ENCODE measurements at places on chromosomes 2 and 18.
A peak's percentile ranks its signal among the peaks of the same experiment; 100 is the strongest.

DNA sequence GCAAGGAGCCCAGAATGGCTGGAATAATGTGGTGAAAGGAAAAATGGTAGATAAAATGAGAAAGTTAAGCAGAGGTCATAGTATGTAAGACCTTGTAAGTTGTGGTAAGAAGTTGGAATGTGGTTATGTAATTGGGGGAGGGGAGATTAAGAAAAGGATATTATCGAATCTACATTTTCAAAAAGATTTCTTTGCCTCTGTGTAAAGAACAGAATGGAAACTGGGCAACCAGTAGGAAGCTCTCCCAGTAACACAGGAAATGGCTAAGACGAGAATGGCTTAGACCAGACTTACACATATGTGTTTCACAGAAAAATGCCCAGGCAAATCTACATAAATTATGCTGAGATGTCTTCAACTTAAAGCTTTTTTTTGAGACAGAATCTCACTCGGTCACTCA, 13.2 kb downstream of the MEMO1 start:
- no peak for DNase-seq

DNA sequence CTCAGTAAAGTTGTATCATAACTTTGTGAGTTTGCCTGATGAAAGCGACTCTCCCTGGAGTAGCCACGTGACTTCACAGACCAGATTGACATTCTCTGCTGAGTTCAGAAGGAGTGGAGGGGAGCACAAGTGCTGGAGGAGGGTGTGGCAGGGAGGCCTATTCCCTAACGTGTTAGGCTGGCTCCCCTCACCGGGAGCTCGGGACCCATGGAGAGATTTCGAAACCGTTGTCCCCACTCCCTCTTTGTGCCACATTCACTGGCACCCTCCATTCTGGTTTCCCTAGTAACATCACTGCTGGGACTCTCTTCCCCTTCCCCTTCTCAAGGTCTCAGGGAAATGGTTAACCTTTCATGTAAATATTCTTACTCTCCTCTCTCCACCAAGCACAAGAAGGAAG, 279.9 kb downstream of the ALPK2 start:
- no peak for DNase-seq

GRCh38 chr2:140701726-140702125, 1429.1 kb downstream of the LRP1B start:
- no peak for DNase-seq

- no peak for DNase-seq
Observed at GRCh38 chr18:72235422-72235821, 308.7 kb downstream of the CBLN2 start.

GRCh38 chr2:218582076-218582475, 13.4 kb downstream of the CNOT9 start:
- no peak for DNase-seq

GRCh38 chr2:96423828-96424227, 81.3 kb downstream of the NEURL3 start:
- DNase-seq = no peak

DNA sequence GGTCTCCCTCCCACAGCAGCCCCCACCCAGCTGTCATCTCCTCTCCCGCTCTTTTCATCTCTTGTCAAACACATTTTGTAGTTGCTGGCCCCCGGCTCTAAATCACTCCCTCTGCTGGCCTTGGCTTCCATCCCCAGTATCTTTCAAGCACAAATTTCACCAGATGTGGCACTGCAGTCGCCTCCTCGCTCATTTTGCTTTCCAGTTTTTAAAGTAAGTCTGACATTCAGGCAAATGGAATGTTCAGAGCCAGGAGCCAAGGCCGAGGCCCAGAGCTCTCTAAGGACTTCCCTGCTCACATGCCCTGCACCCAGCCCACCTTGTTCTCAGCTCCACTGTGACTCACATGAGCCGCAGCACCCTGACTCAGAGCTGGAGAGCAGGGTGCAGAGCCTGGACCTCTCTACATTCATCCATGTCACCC, 158.4 kb downstream of the GALNT14 start:
- DNase-seq = no peak

DNA sequence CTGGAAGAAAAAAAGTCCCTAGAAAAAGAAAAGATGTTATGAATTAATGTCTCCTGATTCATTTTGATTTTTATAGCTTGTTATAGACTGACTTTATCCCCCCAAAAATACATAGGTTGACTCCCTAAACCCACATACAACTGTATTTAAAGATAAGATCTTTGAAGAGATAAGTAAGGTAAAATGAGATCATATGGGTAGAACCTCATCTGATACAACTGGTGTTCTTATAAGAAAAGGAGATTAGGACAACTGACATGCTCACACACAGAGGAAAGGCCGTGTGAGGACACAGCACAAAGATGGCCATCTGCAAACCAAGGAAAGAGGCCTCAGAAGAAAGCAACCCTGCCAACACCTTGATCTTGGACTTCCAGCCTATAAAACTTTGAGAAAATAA, 117.5 kb downstream of the CD226 start:
- no peak for DNase-seq

- no peak for DNase-seq
Observed at GRCh38 chr2:168039881-168040280, 207.5 kb downstream of the STK39 start.

GRCh38 chr18:845152-845819, 33.2 kb upstream of the YES1 start:
- peak; percentile 56 for DNase-seq

DNA sequence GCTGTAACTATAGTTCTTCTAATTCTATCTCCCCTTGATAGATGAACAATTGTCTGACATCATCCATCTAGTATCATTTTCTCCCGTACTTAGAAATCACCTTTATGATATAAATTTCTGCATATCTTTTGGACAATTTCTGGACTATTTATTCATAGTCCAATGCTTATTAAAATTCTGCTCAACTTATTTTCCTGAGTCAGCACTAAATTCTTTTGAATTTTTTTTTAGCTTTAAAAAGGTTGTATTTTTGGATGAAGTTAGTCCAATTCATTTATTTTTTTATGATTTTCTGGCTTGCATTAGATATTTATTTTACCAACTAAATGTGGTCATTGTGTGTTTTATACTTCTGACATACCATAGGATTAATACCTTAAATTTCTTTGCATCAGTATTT, 538.5 kb upstream of the DCC start:
- DNase-seq = no peak

DNA sequence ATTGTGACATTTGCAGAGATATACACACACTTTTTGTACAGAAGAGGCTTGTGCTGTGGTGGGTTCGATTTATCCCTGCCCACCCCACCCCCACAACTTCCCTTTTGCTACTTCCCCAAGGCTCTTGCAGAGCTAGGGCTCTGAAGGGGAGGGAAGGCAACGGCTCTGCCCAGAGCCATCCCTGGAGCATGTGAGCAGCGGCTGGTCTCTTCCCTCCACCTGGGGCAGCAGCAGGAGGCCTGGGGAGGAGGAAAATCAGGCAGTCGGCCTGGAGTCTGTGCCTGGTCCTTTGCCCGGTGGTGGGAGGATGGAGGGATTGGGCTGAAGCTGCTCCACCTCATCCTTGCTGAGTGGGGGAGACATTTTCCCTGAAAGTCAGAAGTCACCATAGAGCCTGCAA, 40.0 kb downstream of the STEAP3 start:
- no peak for DNase-seq

GRCh38 chr2:26870585-26871095, 22.7 kb downstream of the DPYSL5 start:
- no peak for DNase-seq

DNA sequence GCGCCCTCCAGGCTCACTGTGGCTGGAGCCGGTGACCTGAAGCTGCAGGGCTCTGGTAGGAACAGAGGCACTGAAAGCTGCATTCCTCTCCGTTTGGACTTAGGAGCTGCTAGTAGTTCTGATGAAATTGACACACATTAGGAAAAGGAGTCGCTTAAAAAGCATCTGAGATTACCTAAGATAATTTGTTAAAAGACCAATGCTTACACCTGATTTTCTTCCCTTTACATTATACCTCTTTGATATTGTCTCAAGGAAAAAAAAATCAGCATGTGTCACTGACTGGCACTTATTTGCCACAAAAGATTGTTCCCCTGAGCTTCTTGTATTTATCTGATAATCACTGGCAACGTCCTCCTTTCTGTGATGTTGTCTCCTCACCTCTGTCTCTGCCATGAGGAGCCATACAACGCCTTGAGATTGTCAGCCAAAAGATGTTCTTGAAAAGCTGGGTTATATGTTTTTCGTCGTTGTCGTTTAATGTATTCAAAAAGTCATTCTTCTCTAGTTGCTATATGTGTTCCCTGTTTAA, 618 bp upstream of the CHN1 start:
- DNase-seq = no peak

DNA sequence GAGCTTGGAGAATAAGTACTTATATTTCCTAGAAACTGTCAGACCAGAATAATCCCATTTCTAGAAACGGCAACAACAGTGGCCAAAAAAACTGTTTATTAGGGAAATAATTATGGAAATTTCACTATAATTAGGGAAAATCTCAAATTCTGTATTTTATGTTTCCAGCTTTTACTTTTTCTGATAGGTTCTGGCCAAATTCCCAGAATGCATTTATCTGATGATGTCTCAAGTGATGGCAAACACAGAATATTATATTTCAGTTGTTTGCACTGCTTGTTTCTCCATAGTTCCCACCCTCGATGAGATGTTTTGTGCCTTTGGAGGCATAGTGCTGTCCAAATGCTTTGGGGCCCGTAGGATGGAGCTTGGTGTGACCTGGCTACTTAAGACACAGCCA, 66.9 kb downstream of the AFF3 start:
- no peak for DNase-seq

GRCh38 chr2:103773884-103774283, 1012.1 kb downstream of the TMEM182 start:
- DNase-seq = no peak

DNA sequence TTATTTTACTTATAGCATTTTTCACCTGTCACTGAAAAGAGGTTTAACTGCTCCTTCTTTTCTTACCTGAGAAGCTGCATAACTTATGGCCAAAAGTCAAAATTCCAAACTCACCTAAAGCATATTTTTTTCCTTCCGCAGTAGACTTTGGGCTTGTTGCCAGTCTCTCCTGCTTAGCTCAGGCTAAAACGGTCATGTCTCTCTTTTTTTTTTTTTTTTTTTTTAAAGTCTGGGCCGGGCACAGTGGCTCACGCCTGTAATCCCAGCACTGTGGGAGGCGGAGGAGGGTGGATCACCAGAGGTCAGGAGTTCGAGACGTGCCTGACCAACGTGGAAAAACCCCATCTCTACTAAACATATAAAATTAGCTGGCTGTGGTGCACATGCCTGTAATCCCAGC, 113.5 kb downstream of the RTN4 start:
- no peak for DNase-seq

GRCh38 chr2:149056541-149057255, 18.2 kb downstream of the LYPD6B start:
- DNase-seq = no peak

DNA sequence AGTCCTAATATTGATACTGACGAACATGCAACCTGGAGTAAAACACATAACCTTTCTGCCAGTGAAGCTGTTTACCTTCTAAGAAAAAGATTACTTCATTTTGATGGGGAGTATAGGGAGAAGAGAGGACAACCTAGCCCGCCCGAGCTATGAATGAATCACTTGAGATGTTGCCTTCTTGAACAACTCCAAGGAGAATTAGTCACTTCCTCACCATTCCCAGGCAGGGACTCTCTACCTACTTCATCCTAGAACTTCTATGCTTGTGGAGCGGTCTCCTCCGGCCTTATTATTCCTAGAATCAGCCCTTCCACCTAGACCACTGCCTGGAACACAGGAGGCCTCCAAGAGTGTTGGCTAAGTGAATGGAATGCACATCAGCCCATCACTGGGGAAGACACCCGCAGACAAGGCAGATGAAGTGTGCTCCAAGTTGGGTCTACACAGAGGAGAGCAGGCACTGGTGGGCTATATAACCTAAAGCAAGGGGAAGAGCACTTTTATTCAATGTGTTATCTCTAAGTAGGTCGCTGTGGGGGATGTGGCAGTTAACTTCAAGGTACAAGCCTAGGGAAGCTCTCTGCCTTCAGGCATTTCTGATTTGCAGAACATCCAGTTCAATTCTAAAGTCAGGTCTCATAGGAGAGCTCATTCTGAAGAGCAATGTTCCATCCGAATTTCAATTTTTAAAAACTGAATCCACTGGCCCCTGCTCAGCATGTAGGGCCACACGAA, 57.4 kb downstream of the STK39 start:
- DNase-seq = no peak

GRCh38 chr2:142150453-142150852, 19.6 kb upstream of the LRP1B start:
- no peak for DNase-seq

DNA sequence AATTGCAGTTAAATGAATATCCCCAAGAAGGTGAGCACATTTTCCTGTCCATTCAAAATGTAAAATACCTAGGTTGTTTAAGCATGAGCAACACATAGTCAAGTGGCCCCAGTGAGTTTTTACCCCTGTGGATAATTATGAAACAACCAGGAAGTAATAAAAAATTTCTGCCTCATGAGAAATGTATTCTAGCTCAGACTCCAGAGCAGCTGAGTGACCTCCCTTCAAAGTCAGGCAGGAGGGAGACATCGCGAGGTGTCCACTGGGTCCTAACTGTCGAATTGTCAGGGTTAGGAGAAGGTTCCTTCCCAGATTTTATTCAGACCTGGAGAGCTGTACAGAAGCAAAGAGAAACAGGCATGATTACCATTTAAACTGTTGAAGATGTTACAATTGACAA, 416.6 kb upstream of the SMIM21 start:
- no peak for DNase-seq

- DNase-seq = no peak
Observed at GRCh38 chr18:74563999-74564398, 29.7 kb downstream of the CNDP1 start.

GRCh38 chr2:44291281-44292248, 16.3 kb downstream of the SLC3A1 start:
- peak; percentile 90 for DNase-seq

GRCh38 chr2:241857572-241858121, 1.0 kb downstream of the PDCD1 start:
- no peak for DNase-seq

- no peak for DNase-seq
Observed at GRCh38 chr18:43794363-43794762, 517.1 kb upstream of the SYT4 start.

- no peak for DNase-seq
Observed at GRCh38 chr2:226903179-226903578, 67.3 kb downstream of the RHBDD1 start.

DNA sequence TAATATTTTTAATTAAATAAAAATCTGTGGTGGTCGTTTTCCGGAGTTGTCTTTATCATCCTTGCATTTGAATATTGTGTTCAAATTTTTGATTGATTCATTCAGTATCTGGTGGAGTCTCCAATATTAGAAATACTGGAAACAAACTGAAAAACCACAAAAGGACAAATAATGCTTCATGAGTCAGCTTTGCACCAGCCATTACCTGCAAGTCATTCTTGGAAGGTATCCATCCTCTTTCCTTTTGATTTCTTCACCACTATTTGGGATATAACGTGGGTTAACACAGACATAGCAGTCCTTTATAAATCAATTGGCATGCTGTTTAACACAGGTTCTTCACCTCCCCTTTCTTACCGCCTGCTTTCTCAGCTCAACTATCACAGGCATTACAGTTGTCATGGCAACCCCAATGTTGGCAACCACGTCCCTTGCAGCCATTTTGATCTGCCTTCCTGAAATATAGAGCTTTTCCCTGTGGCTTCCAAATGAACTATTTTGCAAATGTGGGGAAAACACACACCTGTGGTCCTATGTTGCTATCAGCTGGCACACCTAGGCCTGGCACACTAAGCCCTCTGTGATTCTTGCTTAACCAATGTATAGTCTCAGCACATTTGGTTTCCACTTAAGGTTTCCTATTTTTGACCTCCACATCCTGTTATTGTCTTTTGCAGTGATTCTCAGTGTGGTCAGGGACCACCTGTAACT, 6.5 kb downstream of the CTLA4 start:
- no peak for DNase-seq

Data from SK-MEL-5 (cell line).